ENCODE measurements at places on chromosomes 6 and 20.

GRCh38 chr20:45450097-45450818 is 19.3 kb upstream of the WFDC2 start:
- DNase-seq, result no peak

- no peak for DNase-seq
Measured at GRCh38 chr6:124371974-124372475, 568.4 kb downstream of the NKAIN2 start.

DNA sequence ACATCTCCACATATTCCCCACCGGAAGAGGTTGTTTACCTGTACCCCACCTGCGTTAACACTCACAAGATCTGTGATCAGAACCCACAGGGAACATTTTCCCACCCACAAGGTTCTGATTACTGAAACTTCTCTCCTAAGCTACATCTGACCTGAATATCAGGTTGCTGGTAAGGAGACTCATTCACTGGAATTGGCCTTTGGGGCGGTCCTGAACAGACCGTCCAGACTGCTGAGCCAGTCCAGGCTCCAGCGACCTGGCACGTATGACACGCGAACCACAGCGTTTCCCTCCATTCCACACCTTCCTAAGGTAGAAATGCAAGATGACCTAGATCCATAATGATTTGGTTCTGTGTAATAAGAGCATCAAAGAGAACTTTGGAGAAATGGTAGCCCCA is 9.8 kb downstream of the VGLL2 start:
- DNase-seq, result no peak

DNA sequence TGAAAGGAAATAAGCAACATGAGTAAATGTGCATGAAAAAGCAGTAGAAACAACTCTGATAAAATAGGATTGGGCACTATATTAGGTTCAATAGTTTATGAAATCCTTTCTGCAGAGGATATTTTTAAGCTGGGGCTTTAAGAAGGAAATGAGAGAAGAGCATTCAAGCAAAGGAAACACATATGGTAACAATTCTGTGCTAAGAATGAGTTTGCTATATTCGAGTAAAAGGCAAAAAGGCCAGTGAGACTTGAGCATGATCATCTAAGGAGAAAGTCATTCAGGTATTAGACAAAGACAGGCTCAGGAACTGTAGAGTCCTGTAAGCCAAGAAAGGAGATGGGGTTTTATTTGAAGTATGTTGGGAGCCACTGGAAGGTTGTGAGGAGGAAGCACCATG is 387.1 kb upstream of the FLRT3 start:
- no peak for DNase-seq

GRCh38 chr6:28413681-28414080 is 14.1 kb upstream of the ZSCAN12 start:
- no peak for DNase-seq

GRCh38 chr6:1770435-1770843 is 160.7 kb downstream of the FOXC1 start:
- DNase-seq, result no peak

DNA sequence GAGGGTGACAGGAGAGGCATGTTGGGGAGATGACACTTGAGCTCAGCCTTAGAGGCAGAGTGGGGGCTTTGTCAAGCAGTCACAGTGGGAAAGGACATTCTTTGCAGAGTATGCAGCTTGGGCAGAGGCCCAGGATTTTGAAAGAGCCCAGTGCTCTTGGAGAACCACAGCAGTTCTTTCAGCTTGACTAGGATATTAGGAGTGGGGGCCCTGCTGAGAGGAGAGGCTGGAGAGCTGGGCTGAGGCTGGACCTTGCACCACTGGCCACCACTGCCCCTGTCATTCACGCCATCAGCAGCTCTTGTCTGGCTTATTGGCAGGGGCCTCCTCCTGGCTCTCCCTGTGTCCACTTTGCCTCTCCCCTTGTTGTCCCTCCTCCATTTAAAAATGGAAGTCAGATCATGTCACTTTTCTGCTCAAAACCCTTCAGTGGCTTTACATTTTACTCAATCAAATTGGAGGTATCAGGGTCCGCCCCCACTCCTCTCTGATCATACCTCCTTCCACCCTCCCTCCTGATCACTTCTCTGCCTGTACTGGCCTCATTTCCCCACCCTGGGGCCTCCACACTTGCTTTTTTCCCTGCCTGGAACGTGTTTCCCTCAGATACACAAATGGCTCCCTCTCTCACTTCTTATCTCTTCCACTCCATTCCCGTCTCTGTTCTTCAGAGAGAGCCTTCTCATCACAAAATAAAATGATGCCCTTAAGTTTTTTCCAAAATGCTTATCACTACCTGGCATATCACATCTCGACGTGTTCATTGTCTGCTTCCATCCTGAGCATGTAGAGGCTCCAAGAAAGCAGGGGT is 10.5 kb downstream of the MANBAL start:
- DNase-seq, result no peak
